ENCODE measurements at places on chromosomes 4 and X. TPM values are rescaled to one million over a fixed set of nuclear protein-coding genes. Genes with fewer than 3 reads are reported as not detected.

RIPPLY1 gene
- total RNA-seq: not detected

SPP1 gene
- not detected for total RNA-seq

PDE6B gene
- 8.7 TPM for total RNA-seq

RRH gene
- total RNA-seq: 0.27 TPM

SEC24B gene
- 27.7 TPM for total RNA-seq

GRIA2 gene
- total RNA-seq: not detected

BST1 gene
- total RNA-seq: 0.38 TPM
